Hematopoietic multipotent progenitor cell treated with erythropoietin and hydrocortisone succinate and interleukin-3 and kit ligand, for 4 days (in vitro differentiated cells): ENCODE measurements at places on chromosomes 5 and 9.
A peak's percentile ranks its signal among the peaks of the same experiment; 100 is the strongest.

DNA sequence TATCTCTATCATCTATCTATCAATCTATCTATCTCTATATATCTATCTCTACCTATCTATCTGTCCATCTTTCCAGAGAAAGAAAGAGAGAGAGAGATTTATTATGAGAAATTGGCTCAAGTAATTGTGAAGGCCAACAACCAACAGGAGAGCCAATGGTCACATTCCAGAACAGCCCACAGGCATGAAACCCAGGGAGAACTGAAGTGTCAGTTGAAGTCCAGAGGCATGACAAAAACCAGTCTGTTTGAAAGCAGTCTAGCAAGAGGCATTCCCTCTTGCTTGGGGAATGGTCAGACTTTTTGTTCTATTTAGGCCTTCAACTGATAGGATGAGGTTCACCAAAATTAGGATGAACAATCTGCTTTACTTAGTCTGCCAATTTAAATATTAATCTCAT, 87.6 kb upstream of the PLCXD3 start:
- no peak for DNase-seq

GRCh38 chr5:139637438-139638089, 10.6 kb upstream of the CXXC5 start:
- peak; percentile 94 for DNase-seq

- DNase-seq = no peak
Measured at GRCh38 chr5:109192027-109192426, 217.7 kb downstream of the PJA2 start.

DNA sequence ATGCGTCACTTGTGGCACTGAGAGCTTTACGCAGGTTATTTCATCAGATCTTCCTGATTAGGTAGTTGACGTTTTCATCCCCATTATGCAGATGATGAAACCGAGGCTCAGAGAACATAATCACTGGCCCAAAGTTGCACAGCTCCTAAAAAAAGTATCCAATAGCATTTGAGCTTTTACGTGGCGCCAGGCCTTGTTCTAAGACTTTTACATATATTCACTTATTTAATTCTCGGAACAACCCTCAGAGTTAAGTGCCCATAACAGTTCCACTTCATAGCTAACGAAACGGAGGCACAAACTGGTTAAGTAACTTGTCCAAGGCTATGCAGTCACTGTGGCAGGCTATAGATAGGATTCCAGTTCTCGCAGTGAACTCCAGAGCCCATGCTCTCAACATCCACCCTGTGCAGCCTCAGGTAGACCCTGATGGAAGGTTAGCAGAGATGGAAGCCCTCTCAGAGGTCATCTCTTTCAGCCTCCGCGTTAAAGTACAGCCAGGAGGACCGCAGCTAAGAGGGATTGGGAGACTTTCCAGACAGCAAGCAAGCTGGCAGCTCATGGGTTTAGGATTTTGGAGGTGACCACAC, 39.3 kb downstream of the AMBP start:
- DNase-seq = no peak

GRCh38 chr5:138641547-138642298, 66.5 kb upstream of the HSPA9 start:
- DNase-seq = peak; percentile 88

DNA sequence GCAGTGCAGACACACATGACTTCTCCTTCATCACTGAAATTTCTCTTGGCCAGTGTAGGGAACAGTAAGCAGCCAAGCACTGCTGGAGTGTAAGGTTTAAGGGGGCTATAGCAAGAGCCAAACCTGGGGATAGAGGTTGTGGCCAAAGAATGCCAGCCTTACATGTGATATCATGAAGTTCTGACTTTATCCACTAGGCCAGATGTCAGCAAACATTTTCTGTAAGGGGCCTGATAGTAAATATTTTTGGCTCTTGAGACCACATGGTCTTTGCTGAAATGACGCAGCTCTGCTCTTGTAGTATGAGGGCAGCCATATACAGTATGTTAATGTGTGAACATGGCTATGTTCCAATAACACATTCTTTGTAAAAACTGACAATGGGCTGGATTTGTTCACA, 29.7 kb upstream of the FYB1 start:
- DNase-seq = peak; percentile 47

- DNase-seq = no peak
Measured at GRCh38 chr9:14627513-14627912, 65.7 kb downstream of the ZDHHC21 start.

GRCh38 chr5:175609526-175609925, 48.3 kb upstream of the HRH2 start:
- DNase-seq = no peak

GRCh38 chr5:63125862-63126261, 547.2 kb downstream of the LRRC70 start:
- DNase-seq = peak; percentile 46

GRCh38 chr9:113991714-113992113, 86.4 kb downstream of the AMBP start:
- DNase-seq = no peak

GRCh38 chr9:28365020-28365640, 791.8 kb upstream of the C9orf72 start:
- DNase-seq = no peak

DNA sequence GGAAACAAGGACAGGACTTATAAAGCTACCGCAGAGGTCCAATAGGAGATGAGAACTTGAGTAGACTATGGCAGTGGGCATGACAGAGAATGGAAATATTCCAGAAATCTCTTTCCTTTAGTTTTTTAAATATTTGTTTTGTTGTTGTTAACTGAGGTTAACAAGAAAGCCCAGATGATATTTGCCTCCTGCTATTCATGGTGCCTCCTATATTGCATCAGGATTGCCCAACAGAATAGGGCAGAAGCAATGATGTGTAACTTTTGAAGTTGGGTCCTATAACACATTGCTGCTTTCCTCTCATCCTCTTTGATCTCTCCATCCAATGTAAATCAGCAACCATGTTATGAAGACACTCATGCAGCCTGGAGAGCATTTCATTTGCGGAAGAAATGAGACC, 42.8 kb downstream of the PDE4D start:
- no peak for DNase-seq

DNA sequence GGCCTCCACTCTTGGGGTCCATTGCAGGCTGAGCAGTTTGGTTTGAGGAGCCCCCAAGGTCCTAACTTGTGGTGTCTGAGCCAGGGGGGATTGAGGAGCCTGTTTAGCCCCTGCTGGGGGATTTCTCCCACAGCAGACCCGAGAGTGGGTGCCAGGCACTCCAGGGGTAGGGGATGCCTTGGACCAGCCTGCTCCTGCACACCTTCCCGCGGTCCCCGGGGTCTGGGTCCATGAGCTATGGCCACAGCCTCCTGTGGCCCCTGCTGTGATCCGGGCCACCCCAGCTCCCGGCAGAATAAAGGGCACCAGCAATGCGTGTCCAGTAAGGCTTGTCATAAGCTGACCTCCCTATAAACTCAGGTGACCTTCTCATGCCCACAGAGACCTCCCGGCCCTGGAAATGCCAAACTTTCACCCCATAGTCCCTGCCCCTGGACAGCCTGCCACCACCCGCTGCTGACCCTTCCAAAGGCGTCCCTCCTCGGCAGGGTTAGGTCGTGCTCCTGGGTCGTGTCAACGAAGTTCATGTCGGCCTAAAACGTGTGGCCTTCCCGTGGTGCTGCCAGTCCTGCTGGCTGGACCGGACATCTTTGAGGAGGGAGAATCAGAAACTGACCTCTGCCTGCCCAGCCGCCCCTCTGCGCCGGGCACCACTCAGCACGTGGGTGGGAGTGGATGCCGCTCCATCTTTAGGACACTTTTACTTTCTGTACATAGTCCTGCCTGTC, 137.6 kb downstream of the MRPL36 start:
- no peak for DNase-seq

GRCh38 chr5:124751031-124751430, 4.6 kb upstream of the ZNF608 start:
- no peak for DNase-seq

DNA sequence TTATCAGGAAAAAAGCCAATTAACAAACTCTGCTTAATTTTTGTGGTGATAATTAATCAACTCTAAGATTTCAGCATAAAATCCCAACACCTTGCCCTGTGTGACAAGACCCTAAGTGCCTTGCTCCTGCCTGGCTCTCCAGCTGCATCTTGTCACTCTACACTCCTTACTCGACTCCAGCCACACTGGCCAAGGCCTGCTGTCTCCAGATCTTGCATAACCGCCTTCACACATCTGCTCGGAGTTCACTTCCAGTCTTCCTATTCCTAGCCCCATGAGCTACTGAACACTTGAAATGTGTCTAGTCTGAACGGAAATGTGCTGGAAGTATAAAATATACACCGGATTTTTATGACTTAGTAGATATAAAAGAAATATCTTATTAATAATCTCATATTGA, 259.6 kb downstream of the EPB41L4A start:
- DNase-seq = no peak

DNA sequence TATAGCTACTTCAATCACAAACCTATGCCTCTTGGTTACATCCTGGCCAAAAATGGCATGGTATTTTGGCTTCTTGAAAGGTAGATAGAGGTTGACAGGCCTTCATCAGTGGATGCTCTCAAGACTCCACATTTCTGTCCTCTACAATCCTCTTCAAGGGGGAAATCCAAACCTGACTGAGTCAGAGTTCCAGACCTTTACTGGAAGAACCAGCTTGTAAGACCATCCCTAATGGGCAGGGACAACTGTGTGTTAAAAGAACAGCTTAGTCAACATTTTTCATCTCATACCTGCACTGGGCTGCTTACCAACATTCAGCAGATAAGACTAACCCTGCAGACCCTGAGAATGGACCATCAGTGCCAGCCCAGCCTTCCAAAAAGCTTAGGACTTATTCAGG, 155.7 kb downstream of the CDK5RAP2 start:
- DNase-seq = no peak

DNA sequence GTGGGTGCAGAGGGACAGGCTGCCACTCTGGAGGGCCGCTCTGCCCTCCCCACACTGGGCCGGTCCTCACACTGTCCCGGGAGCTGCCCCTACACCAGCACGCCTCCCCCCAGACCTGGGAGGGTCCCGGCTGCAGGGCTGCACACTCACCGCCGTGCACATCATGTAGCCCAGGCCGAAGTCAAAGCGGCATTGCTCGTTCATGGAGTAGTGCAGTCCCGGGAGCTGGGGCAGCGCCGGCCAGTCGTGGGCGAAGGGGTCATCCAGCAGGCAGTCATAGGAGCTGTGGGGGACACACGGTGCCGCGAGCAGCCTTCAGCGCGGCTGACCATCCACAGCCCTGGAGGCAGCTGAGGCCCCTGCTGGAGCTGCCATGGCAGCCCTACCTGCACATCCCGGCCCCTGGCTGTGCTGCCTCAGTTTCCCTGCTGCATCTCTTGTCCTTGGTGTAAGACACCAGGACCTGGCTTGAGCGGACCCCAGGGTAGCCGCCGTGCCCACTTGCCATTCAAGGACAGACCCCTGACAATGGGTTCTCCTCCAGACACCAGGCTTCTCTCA, 93.2 kb downstream of the ZNF354C start:
- no peak for DNase-seq

DNA sequence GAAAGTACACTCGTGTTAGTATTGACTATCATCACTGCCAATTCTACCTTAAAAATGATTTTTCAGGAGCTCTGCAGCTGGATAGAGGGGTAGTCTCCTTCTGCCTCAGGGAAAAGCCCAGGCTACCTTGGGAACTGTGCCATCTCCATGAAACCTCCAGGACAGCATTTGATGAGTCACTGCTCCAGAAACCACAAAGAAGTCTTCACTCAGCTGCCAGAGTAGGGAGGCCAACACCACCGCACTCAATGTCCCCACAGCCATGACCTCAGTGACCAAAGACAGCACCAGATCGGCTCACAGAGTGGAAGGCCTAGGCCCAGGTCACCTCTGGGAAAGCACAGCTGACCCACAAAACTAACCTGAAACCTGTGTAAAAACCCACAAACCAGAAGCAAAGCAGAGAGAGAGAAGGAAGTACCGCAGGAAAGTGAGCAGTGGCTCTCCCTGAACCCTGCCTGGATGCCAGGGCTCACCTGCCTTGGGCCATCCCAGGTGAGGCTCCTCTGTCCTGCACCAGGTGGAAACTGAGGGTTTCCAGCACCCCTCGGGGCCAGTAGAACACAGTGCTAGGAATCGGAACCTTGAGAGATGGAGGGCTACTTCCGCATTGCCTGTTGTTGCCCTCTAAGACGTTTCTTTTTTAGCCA, 30.0 kb downstream of the S1PR3 start:
- no peak for DNase-seq

DNA sequence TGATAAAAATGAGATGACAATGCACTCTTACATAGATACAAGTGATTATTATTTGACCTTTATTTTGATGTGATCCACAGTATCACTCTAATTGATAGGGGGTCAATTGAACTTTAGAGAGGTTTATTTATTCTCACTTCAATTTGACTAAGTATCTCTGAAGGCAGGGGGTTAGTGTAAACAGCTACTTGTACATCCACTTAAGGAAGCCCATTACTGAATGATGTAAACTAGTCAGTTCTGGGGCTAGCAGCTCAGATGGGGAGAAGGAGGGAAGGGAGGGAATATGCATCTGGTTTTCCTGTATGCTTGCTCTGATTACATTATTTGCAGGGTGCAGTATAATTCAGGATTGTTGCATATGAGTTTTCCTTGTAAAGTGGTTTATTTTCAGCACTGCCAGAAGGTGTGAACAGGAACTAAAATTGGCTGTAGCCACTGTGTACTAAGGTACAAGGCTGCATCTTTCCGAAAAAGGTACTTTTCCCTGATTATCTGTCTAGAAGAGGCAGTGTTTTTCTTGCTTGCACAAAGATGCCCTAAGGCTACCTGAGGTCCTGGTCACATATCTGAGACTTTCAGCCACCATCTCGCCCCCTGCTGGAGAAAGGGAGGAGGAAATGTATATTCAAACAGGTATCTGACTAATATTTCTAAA, 51.2 kb downstream of the MRPS27 start:
- peak; percentile 75 for DNase-seq

DNA sequence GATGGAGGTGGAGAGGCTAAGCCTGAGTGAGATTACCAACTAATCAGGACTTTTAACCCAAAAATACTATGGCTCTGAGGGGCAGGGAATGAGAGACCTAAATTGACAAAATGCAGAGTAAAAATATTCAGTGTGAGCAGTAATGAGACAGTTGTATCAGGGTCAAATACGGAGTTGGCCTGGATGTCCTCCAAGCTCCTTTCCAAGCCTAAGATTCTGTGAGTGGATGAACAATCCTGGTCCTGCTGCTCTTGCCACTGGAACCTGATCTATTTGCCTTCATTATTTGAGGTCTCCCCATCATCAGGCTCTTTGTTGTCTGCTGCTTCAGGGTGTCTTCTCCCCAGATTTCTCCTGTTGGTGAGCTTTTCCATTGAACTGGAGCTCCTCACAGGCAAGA, 1.1 kb downstream of the PDCD1LG2 start:
- DNase-seq = no peak

GRCh38 chr9:85041466-85042137, 372.1 kb downstream of the NTRK2 start:
- no peak for DNase-seq
